LoVo (cell line): ENCODE measurements at places on chromosomes 12 and 14.

GRCh38 chr14:101286271-101287018 is 274.9 kb upstream of the DIO3 start:
- DNase-seq, result no peak

GRCh38 chr12:1642513-1642912 is 13.5 kb downstream of the WNT5B start:
- no peak for DNase-seq

- no peak for DNase-seq
These were observed 184.0 kb downstream of the TMEM121 start for GRCh38 chr14:105710119-105711043.

DNA sequence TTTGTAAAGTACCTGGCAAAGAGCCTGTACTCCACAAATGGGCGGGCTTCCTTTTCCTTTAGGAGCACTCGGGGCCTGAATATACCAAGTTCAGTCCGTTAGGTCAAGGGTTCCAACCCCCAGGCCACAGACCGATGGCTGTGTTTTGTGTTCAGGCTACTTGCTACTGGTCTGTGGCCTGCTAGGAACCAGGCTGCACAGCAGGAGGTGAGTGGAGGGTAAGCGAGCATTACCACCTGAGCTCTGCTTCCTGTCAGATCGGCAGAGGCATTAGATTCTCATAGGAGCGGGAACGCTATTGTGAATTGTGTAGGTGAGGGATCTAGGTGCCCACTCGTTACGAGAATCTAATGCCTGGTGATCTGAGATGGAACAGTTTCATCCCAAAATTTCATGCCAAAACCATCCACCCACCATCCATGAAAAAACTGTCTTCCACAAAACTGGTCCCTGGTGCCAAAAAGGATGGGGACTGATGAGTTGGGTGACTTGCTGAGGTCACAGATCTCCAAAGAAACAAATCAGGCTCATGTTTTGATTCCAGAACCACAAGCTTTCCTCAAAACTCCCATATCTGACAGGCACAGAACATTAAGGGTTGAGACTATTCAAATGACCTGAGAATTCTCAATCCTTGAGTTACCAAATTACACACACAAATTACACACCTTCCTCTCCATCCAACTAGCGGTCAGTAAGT is 4.2 kb downstream of the CSRP2 start:
- no peak for DNase-seq

- no peak for DNase-seq
These were observed 216.2 kb upstream of the CAND1 start for GRCh38 chr12:67052981-67053380.

DNA sequence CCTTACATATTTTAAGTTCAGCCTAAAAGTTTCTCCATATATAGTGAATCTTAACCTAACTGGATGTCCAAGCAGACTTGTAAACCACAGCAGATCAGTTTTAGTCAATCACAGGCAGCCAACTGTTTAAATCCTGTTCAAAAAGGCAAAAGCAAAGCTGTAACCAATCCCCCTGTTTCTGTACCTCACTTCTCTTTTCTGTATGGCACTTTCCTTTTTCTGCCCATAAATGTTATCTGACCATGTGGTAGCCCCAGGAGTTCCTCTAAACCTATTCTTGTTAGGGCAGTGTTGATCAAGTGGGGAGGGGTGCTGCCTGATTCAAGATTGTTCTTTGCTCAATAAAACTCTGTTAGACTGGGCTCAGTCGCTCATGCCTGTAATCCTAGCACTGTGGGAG is 8.5 kb upstream of the DACT1 start:
- no peak for DNase-seq

DNA sequence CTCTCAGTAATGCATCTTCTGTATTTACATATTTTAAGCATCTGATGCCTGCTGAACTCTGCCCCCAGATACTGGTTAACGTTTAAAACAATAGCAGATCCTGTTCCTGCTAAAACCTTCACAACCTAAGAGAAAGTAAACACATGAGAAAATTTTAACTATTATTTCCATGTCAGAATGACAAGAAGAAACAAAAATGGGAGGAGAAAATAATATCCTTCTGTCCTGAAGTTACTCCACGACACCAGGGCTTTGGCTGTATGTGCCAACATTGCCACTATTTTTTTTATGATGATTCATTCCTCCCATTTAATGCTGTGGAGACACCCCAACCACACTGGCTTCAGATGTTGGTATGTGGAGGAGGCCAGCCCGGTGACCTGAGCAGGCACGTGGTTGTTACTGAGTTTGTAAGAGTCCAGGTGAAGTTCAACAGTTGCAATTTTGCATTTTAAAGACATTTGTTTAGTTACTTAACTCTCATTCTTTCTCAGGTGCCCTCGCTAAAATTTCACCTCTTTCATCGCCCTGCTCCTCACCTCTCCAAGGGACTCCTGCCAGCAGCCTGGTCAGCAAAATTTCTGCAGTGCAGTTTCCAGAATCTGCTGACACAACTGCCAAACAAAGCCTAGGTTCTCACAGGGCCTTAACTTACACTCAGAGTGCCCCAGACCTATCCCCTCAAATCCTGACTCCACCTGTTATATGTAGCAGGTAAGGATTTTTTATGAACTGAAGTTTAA is 65.5 kb upstream of the SLCO1C1 start:
- DNase-seq, result peak; percentile 58

DNA sequence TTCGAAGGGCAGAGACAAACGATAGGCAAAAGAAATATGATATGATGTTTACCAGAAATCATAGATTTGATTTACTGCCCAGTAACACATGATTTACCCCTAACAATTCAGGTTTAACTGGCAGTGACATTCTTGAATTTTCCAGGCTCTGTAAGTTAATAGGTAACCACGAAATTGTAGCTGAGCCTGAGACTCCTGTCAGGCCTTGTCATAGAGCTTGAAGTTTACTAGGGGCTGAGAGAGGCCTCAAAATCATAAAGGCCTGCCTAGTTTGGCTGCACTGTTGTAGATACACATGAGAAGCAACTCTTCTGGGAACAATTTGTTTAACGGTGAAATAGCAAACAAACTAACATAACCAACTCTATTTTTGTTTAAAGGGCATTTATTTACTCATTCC is 3.3 kb downstream of the ERP27 start:
- peak; percentile 12 for DNase-seq

DNA sequence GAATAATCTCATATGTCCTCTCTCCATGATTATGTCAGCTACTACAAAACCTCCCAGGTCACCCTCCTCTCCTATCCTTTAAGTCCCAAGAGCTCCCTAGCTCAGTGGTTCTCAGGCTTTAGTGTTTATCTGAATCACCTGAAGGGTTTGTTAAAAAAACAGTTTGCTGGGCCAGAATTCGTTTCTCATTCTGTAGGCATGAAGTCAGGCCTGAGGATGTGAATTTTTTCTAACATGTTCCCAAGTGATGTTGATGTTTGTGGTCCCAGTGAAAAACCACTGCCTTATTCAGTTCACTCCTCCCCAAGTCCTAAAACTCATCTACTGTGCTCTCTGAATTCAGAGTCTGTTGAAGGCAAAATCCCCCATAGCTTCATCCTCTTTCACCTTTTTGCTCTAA is 241.4 kb downstream of the ETNK1 start:
- no peak for DNase-seq

DNA sequence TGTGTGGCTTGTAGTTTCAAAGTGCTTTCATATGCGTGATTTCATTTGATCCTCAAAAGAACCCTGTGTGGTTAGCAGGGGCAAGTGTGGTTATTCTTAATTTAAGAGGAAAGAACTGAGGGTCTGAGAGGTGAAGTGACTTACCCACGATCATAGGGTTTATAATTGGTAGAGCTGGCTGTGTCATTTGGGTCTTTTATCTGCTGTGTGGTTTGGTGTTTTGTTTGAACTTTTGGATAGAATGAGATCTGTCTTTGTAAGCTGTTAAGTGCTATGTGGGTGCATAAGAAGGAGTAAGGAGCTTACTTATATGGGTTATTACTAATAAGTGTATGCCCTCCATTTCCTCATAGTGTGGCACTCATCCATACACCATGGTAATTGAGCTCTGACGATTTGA is 190.0 kb downstream of the CACNA1C start:
- DNase-seq, result no peak
